Lung (tissue), 17 donors: ENCODE measurements at places on chromosomes 7 and 10. TPM values are rescaled to one million over a fixed set of nuclear protein-coding genes. Genes with fewer than 3 reads are reported as not detected.

DNA sequence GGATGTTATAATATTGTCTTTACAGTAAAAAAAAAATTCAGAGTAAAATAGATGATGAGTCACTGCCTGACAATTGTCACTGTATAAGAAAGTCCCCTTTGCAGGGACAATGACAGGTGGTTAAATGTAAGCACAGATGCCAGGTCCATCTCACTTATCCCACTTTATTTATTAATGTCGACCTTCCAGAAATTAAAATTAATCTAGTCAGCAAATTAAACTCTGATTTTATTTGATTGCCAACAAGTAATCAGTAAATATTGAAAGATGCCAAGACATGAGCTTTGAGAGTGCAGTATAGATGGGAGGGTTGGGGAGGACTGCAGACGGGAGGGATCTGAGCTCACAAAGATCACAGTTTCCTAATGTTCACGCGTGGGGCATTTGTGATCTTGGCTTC, 50.9 kb downstream of the CPXM2 start:
- H3K27me3 ChIP-seq: no peaks in the 10 kb centered on the region
- H3K27ac ChIP-seq: no peak overlapping the region
- H3K36me3 ChIP-seq: no peaks in the 10 kb centered on the region
- DNase-seq: no peak

DNA sequence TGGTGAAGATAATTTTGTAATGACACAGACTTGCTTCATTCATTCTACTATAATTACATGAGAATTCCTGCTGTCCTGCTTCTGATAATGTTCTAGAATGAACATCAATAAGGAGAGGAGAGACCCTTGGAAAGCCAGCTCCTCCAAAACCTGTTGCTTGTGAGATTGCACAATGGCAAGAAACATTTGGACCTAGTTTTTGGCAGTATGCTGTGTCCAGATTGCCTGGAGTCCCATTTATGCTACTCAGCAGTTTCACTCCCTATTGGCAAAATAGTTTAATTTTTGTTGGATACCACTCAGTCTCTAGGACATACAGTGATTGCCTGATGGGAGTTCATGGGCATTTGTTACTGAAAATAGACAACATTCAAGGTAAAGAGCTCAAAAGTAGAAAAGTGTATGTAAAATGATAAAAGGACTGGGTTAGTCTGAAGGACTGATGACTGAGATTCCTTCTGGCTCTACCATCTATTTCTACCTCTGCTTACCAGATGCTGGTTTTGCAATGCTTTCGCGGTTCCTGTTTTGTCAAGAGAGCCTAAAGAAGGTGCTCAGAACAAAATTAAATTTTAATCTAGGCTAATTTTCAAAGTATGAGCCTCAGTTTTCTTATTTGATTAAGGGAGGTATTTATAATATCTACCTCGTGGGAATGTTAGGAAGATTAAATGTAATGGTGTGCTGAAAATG, 8.0 kb upstream of the ACTR3B start:
- peak; percentile 62 for DNase-seq
- no peak overlapping the region for H3K4me3 ChIP-seq
- H3K4me1 ChIP-seq: no peaks in the 10 kb centered on the region
- H3K27ac ChIP-seq: no peak overlapping the region
- no peaks in the 10 kb centered on the region for H3K27me3 ChIP-seq

EN2 gene
- total RNA-seq: 0.06 TPM

DNA sequence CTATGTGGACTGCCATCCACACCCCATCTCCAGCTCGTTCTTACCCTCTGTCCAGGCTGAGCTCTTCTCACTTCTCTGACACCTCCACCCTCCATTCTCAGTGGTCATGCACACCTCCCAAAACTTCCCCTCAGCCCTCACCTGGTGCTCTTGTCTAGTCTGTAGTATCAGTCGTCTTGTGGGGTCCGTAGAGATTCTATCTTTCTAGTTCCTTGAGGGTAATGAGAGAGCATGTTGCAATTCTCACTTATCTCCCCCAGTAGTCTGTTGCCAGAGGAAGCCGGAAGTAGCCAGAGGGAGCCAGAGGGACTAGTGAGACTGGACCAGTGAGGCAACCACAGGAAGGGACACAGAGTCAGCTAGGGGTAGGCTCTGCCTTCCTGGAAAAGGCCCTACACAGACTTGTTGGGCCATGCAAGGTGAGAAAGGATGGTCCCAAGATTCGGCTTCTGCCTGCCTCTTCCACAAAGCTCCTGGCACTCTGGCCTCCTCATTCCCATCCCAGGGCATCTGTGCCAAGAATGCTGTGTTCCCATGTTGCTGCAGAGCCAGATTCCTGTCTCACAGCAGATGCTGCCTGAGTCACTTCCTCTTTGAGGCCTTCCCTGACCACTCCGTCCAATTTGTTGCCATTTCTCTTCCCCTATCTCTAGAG, 50.6 kb upstream of the DUSP5 start:
- no peak overlapping the region for H3K27ac ChIP-seq
- no peaks in the 10 kb centered on the region for H3K36me3 ChIP-seq
- H3K4me1 ChIP-seq: no peaks in the 10 kb centered on the region
- DNase-seq: no peak

UCMA gene
- 0.91 TPM for total RNA-seq

FAM25A gene
- total RNA-seq: not detected

GRCh38 chr7:35485436-35485835, 209.5 kb downstream of the HERPUD2 start:
- no peak for DNase-seq
- no peaks in the 10 kb centered on the region for H3K4me1 ChIP-seq
- H3K27ac ChIP-seq: no peak overlapping the region
- H3K36me3 ChIP-seq: no peaks in the 10 kb centered on the region
